ENCODE measurements at places on chromosomes 3 and 15.

GRCh38 chr3:106206146-106206545 lies 337.3 kb upstream of the CBLB start:
- DNase-seq, result peak; percentile 94

- DNase-seq, result no peak
Measured at GRCh38 chr15:44715142-44715796, 4.0 kb downstream of the B2M start.

GRCh38 chr15:91946075-91946474 lies 92.6 kb downstream of the SLCO3A1 start:
- no peak for DNase-seq

DNA sequence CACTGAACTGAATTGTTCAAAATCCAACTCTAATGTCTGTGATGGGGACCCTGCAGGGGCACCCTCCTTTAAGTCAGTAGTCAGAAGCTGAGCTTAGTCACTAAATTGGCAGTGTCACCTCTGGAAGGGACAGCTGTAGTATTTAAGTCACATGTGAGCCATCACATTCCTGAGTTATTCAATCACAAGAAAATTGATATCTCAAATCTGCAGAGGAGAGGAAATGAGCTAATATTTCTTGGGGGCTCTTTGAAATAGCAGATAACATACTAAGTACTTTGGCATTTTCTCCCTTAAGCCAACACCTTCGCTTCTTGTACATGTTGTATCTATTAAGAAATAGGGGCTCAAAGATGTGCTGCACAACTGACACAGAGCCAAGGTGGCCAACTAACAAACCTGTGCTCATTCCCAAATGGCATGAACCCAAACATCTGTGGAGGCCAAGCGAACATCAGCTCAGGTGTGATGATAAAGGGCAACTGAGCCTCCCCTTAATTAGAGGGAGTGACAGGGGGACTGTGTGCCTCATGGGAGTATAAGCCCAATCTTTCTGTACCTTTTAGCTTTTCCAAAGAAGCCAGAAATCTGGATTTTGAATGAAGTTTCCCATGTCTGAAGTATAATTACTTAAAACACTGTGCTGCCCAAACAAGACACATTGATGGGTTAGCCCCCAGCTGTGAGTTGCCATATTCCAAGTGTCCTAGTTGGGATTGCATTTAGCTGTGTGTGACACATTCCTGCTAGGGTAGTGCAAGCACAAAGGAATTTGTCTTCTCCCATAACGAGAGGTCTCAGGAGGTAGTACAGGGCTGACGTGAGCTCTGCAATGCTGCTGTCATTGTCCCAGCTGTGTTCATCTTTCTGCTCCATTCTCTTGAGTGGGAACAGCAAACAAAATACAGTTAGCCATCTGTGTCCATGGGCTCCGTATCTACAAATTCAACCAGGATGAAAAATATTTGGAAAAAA lies 63.3 kb downstream of the ABHD5 start:
- peak; percentile 57 for DNase-seq

DNA sequence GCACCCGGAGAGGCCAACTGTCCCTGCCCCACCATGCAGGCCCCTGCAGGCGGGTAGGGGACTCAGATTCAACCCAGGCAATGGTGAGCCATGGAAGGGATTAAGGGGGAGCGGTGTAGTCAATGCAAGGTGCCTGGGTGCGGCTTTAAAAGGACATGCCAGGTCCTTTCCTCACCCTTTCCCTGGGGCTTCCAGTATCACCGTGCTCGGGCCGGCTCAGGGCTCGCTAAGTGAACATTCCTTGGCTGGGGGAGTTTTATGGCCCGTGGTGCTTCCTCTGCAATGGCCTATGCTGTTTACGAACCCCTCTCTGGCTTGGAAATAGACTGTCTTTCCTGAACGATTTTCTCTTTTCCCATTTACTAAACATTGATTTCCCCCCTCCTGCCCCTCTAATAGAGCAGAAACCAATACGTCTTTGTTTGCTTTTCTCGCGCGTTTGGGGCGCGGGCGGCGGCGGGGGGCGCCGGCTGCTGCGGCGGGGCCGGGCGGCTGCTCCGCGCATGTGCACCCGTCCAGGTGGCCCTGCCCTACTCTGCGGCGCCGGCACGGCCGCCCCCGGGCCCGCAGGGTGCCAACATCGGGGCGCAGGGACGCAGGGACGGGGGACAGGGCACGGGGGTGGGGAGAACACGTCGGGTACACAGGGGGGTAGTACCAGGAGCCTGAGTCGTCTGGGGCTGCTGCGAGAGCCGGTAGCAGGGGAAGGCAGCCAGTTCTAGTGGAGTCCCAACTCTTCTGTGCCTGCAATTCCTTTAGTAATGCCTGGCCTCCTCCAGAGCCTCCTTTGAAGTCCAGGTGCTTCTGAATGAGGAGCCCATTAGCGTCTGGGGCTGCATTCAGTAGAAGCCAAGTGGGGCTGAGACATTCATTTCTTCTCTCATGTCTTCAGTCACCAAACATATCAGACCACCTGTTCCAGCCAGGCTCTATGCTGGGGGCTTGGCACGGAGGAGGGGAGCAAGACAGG lies 26.9 kb upstream of the CACNA2D2 start:
- DNase-seq, result no peak

DNA sequence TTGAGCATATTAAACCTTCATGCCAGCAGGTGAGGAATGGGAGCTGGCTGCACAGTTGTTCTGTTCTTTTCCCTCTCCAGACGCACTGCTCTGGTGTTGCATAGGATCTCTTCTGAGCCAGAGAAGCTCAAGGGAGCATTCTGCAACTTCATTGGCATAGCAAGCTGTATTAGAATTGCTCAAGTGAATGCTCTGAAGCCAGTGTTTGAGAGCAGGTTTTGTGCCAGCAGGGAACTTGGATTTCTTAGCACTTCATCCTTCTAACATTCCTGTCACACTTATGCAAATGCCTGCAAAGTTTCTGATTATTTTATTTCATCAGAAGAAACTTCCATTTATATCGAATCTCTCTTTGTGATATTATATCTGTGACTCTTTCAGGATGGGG lies 366.6 kb downstream of the AGBL1 start:
- no peak for DNase-seq

GRCh38 chr3:16211176-16211904 lies 36.9 kb downstream of the GALNT15 start:
- no peak for DNase-seq

- DNase-seq, result no peak
Measured at GRCh38 chr15:39942101-39942752, 8.3 kb downstream of the EIF2AK4 start.

DNA sequence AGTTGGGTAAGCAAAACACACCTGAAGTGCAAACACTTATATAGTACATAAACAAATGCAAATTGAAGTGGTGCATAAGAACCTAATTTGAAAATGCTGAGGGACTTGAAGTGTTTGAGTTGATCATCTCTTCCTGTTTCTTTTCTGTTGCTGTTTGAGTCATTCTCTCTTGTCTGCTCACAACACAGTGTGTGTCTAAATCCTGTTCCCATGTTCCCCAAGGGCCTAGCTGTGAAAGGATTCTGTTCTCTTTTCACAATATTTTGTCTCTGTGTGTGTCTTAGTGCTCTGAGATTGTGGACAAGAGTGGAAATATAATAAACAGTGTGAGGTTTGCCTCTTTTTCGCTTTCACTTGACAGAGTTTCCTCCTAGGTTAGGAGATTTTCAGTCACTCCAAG lies 6.1 kb downstream of the CD96 start:
- DNase-seq, result no peak

- DNase-seq, result no peak
Measured at GRCh38 chr3:151638555-151639417, 94.9 kb upstream of the AADACL2 start.

GRCh38 chr15:73965758-73966113 lies 26.4 kb downstream of the STOML1 start:
- DNase-seq, result no peak

GRCh38 chr3:123113889-123114450 lies 47.1 kb downstream of the PDIA5 start:
- peak; percentile 11 for DNase-seq

DNA sequence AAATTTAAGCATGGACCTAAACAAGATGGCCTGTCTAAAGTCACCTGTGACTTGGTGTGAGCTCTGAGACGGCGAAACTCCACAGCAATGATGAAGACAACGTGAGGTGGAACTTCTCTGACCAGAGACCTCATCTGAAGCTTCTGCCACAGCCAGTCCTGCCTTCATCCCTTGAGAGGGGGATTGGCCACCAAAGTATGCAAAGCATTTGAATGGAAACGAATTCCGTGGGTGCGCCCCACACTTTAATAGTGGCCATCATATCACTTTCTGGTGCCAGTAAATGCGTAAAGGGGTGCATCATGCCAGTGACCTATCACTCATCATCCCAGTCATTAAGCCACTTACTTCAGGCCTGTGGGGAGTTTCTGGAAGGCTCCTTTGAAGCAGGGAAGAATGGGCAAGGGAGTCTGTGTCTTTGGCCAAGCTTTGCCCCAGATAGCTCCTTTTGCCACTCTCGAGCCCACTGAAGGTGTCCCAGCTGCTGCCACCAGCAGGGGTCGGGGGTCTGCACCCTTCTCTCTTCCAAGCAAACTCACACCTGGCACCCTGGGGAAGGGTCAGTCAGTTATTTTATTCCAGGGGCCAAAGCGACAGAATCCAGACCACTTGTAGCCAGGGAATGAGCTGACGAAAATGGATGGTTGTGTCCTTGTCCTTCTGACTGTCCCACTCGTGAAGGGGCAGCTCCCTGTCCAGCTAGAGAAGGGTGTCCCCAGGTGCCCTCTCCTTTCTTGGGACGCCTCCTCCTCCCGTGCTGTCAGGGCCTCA lies 17.7 kb downstream of the MUC20 start:
- DNase-seq, result no peak

- no peak for DNase-seq
Measured at GRCh38 chr3:183837390-183837789, 12.0 kb upstream of the MAP6D1 start.

DNA sequence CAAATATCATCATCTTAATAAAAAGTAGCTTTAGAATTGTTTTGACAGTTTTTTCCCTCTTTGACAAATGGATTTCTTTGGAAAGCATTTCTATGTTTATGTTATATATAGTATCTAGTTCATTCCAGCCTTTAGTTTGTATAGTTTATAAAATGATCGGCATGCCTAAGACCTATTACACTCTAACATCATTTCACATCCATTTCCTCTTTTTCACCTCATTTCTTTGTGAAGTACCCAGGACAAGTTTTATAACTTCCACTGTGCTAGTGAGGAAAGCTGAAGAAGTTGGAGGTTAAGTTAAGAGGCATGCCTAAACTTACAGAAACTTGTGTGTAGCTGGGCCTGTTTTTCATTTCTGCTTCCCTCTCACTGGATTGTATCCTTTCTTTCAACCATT lies 178.4 kb downstream of the TP63 start:
- DNase-seq, result no peak

DNA sequence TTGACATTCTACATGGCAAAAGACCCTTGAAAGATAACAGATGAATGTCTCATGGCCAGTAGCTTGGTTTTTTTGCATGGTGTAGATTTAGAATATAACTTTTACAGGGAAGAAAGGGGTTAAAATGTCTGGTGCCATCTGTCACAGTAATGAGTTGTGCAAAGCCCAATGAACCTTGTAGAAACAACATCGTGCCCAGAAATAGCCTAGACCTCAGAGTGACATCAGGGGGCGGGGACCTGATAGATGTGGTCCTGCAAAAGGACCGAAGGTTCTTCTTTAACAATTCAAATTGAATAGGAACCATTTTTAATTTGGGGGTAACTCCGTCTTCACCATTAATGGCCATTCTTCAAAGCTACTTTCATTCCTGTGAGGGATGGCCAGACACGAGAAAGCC lies 254.1 kb upstream of the CTDSPL start:
- DNase-seq, result no peak

- no peak for DNase-seq
Measured at GRCh38 chr15:75178171-75178937, 23.3 kb upstream of the C15orf39 start.

- no peak for DNase-seq
Measured at GRCh38 chr3:85304360-85304964, 345.7 kb downstream of the CADM2 start.

- no peak for DNase-seq
Measured at GRCh38 chr15:67784856-67785430, 40.4 kb upstream of the SKOR1 start.
